ENCODE measurements at places on chromosomes 5 and 9.

DNA sequence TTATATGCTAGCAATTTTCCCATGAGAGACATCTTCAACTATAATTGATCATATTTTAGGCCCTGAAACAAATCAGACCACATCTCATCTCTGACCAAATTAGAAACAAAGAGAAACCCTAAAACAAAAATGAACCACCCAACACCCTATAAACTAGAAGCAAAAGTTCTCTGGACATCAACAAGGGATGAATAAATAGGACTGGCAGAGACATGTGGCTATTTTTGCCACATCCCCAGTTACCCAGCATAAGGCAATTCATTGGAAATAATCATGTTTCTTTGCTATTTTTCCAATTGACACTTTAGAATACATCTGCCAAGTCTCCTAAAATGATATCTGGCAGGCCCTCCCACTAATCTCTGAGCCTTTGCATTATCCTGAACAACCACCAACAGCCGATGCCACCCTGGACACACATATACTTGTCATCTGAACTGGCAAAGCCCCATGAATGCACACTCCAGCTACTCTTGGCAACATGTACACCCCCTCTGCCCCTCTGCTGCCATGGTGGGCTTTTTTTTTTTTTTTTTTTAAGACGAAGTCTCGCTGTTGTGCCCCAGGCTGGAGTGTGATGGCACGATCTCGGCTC, 53.5 kb upstream of the EQTN start:
- DNase-seq = no peak

GRCh38 chr9:134455934-134456755, 129.9 kb downstream of the RXRA start:
- DNase-seq = peak; percentile 77

DNA sequence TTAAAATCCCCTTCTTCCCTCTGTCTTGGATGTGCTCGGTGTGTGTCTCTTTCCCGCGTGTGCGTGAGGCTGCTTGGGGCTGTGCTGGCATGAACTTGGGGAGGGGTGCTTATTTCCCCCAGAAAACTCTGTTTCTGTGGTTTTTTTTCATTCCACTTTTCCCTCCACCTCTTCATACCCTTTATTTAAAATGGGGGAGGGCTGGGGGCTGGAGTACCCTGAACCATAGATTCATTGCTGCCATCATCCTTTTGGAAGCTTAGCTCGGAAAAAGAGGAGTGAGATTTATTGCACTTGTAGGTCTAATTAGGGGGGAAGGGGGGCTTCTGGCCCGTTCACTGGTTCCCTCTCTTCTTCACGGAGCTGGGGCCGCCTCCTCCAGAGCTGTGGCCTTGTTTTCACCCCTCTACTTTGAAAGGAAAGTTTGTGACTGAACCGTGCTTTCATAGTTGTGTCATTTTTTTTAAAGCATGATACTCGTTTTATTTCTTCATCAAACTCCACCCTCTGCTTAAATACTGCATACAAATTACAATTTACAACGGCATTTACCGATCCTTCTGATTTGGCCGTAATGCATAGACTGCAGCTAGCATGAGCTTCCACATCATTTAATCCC, 2.9 kb downstream of the NR2F1 start:
- DNase-seq = no peak

DNA sequence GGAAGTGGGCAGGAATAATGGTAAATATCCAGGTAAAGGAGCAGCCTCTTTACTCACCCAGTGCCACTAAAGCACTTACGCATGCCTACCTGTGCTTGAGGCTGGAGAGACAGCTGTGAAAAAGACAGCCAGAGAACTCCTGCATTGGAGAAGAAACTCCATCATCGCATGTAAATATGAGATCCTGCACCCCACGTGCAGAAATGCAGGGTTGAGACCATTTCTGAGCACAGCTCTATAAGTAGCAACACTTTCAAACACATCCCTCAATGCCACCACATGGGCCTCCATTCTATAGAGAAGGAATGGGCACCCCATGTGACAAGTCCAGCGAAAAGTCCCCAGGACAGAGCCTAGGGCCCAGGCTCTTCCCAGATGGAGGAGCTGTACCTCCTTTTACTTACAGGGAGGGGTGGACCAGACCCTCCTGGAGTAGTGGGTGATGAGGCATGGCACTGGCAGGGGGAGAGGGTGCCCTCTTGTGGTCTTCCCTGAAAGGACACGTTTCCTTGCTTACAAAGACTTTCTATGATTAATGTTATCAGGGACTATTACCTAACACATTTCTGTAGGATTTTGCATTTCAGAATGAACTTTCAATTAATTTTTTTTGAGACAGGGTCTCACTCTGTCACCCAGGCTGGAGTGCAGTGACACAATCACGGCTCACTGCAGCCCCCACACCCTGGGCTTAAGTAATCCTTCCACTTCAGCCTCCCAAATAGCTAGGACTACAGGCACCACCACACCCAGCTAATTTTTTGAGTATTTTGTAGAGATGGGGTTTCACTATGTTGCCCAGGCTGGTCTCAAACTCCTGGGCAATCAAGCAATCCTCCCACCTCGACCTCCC, 55.3 kb upstream of the IL17B start:
- no peak for DNase-seq

GRCh38 chr9:109975574-109976295, 195.7 kb downstream of the PALM2AKAP2 start:
- DNase-seq = no peak

GRCh38 chr5:10663489-10664179, 97.4 kb downstream of the DAP start:
- no peak for DNase-seq

- DNase-seq = no peak
Measured at GRCh38 chr9:91063471-91063870, 261.9 kb downstream of the SYK start.

- no peak for DNase-seq
Measured at GRCh38 chr5:43208658-43209057, 16.6 kb downstream of the NIM1K start.

DNA sequence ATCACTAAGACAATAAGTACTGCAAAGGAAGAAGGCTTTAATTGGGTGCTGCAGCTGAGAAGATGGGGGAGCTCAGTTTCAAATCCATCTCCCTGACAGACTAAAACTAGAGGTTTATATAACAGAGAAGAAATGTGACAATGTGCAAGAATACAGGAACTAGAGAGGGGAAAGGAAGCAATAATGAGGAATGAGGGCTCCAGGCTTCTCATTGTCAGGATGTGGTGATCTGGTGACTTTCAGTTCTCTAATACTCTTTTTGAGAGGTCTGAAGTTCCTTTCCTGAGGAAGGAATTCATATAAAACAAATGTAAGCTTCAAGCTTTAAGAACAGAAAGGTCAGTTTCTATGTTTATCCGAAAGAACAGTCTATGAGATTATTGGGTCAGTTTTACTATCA, 42.5 kb upstream of the SPATA31E1 start:
- no peak for DNase-seq

DNA sequence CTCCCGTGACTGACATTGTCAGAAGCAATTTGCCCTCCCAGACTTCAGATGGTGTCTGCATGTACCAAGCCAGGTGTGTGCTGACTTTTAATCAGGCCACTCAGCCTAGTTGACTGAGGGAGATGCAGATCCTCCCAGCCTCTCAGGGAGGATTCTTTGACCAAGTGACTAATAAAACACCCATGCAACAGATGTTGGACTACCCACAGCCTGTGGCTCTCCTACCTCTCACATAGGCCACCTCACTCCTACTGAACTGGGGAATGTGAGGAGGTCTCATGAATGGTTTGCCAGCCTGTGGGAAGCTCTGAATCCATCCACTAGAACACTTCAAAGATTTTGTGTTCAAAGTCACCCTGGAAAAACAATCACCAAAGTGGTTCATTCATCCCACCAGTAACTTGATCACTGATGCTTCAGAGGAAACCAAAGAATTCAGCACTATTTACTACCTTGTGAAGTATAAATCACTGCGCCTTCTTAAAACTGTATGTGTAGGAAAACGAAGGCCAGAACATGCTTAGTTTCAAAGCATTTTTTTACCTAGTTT, 80.1 kb downstream of the ESM1 start:
- DNase-seq = no peak

DNA sequence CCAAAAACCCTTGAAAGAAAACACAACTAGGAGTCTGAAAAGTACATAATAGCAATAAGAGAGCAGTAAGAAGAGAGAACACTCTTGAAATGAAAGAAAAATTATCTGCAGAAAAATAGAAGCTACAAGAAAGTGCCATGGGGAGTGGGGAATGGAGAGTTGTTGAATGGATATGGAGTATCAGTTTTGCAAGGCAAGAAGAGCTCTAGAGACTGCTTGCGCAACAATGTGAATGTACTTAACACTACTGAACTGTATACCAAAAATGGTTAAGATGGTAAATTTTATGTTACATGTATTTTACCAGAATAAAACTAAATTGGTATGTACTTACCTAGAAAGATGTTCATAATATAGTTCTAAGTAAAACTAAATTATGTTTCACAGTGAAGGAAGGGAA, 54.8 kb upstream of the RASGRF2 start:
- no peak for DNase-seq

- DNase-seq = no peak
Measured at GRCh38 chr9:74001382-74001781, 495.8 kb upstream of the RORB start.

DNA sequence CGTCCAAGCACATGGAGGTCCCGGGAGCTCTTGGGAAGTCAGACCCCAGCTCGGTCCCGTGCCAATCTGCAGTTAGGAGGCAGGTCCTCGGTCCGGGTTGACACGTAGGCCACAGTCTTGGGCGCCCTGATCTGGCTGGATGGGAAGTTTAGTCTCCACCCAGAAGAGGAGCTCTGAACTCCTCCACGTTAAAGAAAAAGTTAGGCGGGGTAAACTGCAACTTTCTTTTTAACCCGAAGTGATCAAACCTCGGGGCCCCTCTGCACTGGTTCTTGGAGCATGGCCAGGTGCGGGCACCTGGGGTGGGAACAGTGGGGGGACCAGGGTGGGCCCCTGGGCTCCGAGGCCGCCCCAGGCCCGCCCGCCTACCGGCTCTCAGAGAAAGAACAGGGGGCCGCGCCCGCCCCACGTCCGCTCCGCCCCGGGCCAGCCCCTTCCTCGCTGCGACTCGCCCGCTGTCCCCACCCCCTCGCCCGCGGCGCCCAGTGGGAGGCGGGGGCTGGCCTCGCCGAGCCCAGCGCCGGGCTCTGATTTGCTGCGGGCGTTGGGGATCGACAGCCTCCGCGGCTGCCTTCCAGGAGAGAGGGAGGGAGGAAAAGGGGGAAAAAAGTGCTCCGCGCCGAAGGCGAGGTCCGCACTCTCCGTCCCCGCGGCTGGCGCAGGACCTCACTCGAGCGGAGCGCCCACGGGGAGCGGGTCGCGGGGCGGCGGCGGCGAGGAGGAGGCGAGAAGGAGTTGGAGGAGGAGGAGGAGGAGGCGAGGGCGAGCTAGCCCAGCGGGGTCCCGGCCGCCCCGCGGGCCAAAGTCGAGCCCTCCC, at the start of gene COL5A1:
COL5A1 (plus strand) TSS at position 631 of the 817 bp plus-strand sequence. CDS start 385 bp downstream, outside the sequence.
- peak; percentile 35 for DNase-seq

DNA sequence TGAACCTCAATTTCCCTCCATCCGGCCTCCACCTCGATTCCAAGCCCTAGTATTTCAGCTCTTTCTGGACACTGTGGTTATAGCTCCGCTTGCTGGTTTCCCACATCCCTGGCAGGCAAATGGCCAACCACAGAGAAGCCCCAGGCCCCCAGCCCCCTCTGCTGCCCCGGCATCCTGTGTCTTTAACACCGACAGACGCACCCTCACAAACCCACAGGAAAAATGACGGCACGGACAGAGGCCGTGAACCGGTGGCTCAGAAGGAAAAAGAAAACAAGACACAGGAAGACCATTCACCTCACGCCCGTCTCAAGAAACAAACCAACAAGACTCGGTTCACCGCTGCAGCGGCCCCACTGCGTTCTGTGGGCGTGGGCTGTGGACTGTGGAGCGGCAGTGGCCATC, 1.5 kb upstream of the CLIC3 start:
- DNase-seq = peak; percentile 47

DNA sequence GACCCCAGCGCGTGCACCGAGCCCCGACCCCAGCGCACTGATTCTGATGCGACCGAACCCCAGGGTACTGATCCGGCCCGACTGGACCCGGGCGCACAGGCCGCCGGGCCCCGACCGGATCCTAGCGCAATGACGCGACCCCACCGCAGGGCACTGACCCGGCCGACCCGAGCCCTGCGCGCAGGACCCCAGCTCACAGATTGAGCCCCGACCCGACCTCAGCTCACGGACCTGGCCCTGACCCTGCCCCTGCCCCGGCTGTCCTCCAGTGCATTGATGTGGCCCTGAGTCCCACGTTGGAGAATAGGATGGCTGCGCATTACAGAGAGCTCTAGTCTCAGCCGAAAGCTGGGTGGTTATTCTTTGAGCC, 438 bp downstream of the TRIP13 start:
- no peak for DNase-seq

- DNase-seq = no peak
Measured at GRCh38 chr9:13707612-13708576, 428.4 kb upstream of the MPDZ start.

DNA sequence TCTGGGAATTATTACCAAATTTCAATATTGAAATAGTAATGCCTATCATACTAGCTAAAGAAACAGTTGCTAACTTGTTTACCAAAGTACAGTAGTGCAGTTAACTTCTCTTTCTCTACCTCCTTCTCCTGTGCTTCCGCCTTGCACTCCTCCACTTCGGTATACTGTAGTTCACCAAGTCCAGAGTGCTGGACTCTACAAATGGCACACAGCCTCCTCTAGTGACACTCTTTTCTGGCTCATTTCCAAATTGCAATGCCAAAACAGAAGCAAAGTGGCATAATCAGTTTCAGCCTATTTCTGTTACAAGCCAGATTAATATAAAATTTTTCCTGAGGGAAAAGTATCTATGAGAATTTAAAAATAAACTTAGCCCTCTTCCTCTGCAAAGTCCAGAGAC, 86.0 kb upstream of the RASGRF2 start:
- no peak for DNase-seq

GRCh38 chr5:7844901-7845300, 6.0 kb downstream of the CFAP90 start:
- DNase-seq = no peak

- DNase-seq = no peak
Measured at GRCh38 chr9:79409182-79409823, 162.5 kb upstream of the TLE4 start.

GRCh38 chr9:100689635-100690034, 111.8 kb downstream of the CAVIN4 start:
- DNase-seq = no peak

All from CD4-positive, alpha-beta memory T cell (primary cell).